Colonic mucosa (tissue), 4 donors: ENCODE measurements at places on chromosomes 2 and 18. TPM values are rescaled to one million over a fixed set of nuclear protein-coding genes. Genes with fewer than 3 reads are reported as not detected.

GRCh38 chr2:219851801-219852481, 224.5 kb downstream of the SLC4A3 start:
- no peak for DNase-seq

DNA sequence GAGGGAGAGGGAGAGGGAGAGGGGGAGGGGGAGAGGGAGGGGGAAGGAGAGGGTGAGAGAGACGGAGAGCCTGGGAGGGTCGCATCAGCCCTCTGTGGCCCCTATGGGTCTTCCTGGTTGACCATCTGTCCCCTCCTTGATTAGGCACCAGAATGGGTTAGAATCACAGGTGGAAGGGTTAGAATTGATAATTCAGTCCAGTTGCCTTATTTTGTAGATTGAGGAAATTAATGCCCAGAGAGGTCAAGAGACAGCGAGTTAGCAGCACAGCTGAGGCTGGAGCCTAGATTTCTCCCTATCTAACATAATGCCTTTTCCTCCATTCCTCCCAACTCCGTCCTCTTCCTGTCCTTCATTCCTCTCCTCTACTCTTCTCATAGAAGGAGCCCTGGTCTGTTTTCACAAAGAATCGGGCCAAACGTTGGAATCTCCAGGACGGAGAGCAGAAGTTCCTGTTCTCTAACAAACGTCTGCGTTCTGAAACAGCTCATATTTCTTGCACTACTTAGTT, 338 bp upstream of the THUMPD2 start:
- DNase-seq, result no peak

DNA sequence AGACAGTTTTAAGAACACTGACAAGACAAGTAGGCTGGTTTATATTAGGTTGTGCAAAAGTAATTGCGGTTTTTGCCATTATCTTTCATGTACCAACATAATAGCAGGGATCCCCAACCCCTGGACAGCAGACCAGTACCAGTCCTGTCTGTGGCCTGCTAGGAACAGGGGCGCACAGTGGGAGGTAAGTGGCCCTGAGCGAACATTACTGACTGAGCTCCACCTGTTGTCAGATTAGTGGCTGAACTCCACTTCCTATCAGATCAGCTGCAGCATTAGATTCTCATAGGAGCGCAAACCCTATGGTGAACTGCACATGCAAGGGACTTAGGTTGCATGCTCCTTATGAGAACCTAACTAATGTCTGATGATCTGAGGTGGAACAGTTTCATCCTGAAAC, 921.9 kb downstream of the CCDC85A start:
- no peak for DNase-seq

DNA sequence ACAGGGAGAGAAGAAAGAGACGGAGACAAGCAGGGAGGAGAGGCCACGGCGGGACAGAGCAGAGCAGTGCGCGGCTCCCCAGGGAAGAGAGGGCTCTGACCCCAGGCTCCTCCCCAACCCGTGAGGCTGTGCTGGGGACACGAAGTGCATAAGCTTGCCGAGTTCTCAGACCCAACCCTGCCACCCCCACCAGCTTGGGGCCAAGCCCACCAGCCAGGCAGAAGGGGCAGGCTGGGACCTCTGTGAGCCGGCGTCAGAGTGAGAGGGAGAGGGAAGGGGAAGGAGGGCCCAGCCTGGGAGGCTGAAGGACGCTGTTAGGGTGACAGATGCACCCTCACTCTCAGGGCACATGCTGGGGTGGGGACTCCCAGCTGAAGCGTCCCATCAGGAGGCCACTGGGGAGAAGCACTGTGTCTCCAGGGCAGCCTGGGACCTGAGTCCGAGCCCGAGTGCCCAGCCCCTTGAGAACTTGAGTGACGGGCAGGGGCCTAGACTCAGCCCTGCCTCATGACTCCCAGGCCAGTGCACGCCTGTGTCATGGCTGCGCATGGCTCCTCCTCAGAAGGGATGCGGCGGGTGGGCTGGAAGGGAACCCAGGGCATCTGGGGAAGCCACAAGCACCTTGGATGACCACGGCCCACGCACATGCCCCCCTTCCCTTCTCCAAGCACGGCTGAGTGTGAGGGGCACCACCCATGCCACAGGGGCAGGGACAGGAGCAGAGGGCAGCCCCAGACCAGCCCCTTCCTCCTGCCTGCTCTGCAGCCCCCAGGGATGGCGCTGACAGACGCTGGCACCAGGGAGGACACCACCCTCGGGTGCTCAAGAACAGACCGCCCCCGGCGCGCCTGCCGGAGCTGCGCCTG, 31.0 kb downstream of the MTERF4 start:
- DNase-seq, result no peak

DNA sequence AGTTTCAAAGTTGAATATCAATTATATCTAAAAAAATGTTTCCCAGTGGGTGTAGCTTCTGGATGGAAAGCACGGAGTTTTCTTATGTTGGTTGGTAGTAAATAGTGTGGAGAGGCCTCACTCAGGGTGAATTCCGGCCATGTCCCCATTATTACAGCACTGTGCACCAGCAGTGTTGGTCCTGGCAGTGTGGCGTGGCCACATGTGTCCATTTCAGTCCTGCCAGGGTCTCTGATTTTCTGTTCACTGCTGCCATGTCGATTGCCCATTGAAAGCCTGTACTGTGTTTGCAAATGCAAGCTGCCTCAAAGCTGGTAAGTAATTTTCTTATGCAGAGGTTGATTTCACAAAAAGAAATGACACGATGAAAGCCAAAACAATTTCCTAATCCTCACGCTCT, 386.2 kb downstream of the GALR1 start:
- DNase-seq, result no peak

DNA sequence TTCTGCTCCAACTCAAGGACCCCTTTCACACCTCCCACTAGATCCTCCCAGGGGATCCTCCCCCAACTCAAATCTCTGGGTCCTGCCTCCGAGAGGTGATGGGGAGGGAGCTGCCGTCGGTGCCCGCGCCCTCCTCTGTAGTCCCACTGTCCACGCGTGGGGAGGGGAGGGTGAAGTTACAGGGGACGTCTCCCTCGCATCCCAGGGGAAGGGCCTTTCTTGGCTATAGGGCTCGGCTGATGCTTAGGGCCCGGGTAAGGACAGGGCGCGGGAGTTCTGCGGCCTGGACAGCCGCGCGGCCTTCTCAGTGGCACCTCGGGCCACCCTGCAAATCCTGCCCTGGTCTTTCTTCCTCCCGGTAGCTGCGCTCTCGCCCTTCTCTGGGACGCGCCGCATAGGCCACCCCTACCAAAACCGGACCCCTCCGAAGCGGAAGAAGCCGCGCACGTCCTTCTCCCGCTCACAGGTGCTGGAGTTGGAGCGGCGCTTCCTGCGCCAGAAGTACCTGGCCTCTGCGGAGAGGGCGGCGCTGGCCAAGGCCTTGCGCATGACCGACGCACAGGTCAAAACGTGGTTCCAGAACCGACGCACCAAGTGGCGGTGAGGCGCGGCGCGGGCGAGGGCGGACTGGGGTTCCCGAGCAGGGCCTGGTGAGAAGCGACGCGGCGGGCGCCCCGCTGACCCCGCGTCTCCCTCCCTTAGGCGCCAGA, 1.2 kb downstream of the TLX2 start:
- no peak for DNase-seq

DNA sequence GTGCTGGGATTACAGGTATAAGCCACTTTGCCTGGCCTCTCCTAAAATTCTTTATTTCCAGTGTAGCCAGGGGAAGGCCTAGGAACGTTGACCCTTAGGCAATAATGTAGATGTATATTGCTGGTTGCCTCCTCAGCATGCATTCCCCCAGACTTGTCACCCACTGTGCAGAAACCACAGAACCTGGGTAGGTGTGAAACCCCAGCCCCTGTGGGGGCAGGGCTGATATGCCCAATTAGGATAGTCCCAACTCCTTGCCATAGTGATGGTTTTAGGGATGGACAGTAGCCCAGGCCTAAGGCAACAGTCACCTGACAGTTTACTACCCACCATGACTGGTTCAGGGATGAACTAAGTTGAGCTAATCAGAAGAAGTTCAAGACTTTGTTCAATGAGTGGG, 57.7 kb downstream of the TMEM247 start:
- DNase-seq, result no peak

DNA sequence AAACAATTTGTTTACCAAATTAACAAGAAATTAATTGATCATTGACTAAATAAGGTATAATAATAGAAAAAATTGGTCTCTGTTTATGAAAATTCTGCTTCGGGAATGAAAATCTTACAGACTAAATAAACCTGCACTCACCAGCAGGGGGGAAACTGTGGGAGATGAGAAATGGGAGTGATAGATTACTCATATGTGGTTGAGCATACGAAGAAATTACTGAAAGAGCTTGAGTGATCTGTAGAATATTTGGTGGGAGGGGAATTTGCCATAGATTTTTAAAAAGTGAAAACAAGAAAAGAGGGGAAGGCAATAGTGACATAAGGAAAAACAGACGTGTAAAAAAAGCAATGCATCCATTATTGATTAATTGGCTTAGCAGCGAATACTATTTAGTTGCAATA, 2.2 kb downstream of the HMSD start:
- DNase-seq, result no peak

GRCh38 chr2:70978341-70979179, at the start of gene ANKRD53:
Gene ANKRD53, plus strand, starts transcription at chr2:70978630. Its CDS starts 16 bp downstream, at chr2:70978646.
- peak; percentile 36 for DNase-seq

DNA sequence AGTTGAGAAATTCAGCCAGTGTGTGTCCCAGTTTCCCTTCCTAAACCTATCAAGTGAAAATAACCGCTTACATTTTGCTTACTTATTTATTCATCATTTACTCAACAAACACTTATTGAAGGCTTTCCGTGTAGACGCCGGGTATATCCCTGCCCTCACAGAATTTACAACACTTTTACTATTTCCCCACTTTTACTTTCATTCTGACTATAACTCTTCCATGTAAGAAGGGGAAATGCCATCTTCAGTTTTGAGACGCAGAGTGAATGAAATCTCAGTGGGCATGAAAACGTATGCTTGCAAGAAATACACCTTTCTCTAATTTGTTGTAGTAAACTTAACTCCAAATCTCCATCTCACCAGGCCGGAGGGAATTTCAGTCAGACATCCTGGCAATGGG, 251.0 kb upstream of the CHAC2 start:
- no peak for DNase-seq

DNA sequence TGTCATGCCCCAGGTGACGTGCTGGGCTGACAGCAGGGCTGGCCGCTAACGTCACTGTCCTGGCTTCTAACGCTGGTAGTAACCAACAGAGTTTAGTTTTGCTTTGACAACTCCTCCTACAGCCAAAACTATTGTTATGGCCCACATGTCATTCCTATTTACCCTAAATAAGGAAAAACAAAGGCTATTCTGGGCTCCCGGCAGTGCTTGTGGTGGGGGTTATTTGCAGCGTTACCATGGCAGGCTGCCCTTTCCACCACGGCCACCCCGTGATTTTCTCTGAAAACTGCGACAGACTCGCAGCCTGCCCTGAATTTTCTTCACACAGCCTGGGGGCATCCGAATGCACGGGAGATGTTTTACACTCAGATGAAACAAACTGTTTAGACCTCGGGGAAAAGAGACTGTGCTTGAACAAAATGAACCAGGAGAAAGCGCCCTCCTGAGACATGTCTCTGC, 115.2 kb downstream of the FAM210A start:
- DNase-seq, result no peak

DNA sequence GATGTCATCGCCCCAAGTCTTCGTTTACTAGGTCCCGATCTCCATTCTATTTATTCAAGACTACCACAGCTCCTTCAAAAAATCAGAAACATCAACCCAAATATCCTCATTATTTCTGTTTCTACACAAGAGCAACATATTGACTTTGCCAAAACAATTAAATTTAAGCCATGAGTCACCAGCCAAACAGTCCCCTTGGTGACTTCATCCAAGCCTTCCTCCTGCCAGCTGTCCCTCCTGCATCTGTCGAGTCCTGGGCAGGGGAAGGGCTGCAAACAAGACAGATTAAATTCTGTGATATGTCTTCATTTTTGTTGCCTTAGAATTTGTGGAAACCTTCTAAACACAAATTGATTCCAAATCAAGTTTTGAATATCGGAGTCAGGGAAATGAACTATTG, 110.3 kb downstream of the SP3 start:
- no peak for DNase-seq

GRCh38 chr2:217864963-217865772, 137.6 kb downstream of the TNS1 start:
- DNase-seq, result no peak

- DNase-seq, result no peak
Observed at GRCh38 chr2:58063641-58064040, 17.0 kb downstream of the VRK2 start.

DNA sequence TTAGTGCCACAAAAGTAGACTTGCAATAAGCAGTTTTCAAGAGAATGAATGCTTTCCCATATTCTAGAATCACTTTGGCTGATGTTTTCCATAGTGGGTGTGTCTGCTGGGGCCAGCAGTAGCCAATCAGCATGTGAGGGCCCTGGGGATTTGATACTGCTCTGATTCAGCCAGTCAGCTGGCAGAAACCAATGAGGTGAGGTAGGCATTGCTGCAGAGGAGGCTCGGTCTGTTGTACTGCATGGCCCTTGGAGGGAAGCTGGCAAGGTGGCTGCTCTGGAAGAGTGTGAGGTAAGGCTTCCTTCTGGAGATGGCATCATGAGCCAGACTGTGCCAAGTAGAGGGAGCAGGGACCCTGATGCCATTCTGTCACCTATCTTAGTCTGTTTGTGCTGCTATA, 22.7 kb downstream of the TMEM87B start:
- no peak for DNase-seq

- no peak for DNase-seq
Observed at GRCh38 chr18:41850781-41851180, 104.3 kb upstream of the PIK3C3 start.

- DNase-seq, result no peak
Observed at GRCh38 chr18:58370612-58371011, 258.3 kb downstream of the ALPK2 start.

- DNase-seq, result peak; percentile 65
Observed at GRCh38 chr2:111117598-111118480, 2.9 kb upstream of the BCL2L11 start.

DNA sequence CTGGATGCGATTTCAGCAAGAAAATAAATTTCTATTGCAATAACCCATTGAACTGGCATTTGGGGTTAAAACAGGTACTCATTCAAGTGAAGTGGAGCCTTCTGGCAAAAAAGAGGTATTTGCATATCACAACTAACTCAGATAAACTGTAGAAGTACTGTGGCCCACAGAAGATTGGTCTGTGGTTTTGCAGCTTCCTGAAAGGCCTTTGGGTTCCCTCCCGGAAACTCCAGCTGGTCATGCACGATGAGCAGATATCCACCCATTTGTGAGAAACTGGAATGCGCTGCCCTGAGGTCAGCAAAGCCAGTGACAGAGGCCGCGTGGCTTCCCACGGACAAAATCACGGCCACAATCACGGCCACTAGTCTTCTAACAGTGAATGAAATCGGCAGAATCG, 106.3 kb downstream of the EPHA4 start:
- DNase-seq, result no peak

DNA sequence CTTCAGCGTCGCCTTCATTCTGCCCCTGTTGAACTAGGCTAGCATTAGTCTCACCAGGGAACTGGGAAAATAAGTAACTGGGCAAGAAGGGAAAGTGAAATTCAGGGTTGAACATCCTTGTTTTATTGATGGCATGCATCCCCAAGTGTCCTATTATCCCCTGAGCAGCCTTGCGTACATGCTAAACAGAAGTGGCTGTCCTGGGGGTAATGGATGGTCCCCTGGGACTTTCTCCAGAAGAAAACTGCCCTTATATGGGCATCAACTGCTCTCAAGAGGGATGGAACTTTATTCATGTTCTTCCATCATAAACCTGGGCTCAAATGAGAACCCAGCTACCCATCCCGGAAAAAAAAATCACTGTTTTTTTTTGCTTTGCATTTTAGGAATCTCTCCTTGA, 11.8 kb upstream of the SMIM21 start:
- DNase-seq, result no peak

- DNase-seq, result no peak
Observed at GRCh38 chr18:24002479-24002878, 12.1 kb upstream of the TTC39C start.

Gene ID2
- 108 TPM for total RNA-seq

Gene PDE6D
- 20.0 TPM for total RNA-seq

Gene COL3A1
- 119 TPM for total RNA-seq

Gene XIRP2
- 0.13 TPM for total RNA-seq
